Globus pallidus (tissue), 1 donor: ENCODE measurements at places on chromosomes 2 and 18.

DNA sequence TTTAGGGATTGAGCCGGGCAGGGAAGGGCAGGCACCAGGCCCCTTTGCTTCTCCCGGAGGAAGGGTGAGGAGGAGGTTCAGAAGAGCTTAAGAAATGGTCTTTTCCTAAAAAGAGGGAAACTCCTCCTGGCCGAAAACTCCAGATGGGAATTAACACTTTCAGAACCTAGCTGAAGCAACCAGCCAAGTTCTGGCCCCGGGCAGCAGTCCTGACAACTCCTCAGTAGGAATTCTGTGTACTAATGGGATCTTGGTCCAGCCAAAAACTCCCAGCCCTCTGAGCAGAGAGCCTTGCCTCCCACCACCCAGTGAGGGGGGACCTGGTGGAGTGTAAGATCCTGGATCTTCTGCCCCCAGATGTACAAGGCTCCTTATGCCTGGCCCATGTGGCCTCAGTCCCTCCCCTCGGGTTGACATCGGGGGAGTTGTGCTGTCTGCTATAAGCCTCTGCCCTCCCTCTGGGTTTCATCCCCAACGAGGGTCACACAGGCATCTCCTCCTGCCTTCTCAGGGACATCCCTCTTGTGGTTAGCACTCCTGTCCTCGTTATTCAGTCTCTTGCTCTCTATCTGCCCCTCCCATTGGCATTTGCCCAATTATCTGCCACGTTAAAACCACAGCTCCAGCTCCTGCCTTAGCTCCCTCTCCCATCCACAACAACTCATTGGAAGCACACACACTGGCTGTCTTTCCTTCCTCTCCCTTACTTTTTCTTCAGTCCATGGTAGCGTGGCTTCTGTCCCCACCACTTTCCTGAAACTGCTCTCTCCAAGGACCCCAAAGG is 184.6 kb downstream of the CYP26B1 start:
- no peak for DNase-seq

- DNase-seq = no peak
These were observed 34.4 kb downstream of the ITGA6 start for GRCh38 chr2:172461591-172462372.

DNA sequence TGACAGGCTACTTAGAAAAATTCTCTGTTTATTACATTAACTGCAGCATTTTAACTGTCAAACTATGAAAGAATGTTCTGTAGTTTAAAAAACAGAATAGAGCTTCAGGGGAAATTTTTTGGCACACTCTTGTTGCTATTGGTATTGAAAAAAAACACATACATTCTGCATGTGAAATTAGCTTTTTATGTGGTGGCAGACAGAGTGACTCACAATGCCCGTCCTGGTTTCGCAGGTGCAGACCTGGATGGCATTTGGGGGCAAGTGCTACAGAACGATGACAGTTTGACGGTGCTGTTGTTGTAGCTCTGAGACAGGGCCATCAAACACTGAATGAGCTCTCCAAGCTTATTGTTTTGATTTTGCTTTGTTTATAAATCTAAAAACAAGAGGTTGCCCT is 105.0 kb upstream of the MAP3K20 start:
- no peak for DNase-seq

- DNase-seq = no peak
These were observed 3.2 kb downstream of the UPP2 start for GRCh38 chr2:158104903-158105302.

GRCh38 chr2:101843048-101843447 is 145.5 kb downstream of the MAP4K4 start:
- DNase-seq = no peak

- DNase-seq = no peak
These were observed 773 bp downstream of the MBP start for GRCh38 chr18:77131652-77132368.

DNA sequence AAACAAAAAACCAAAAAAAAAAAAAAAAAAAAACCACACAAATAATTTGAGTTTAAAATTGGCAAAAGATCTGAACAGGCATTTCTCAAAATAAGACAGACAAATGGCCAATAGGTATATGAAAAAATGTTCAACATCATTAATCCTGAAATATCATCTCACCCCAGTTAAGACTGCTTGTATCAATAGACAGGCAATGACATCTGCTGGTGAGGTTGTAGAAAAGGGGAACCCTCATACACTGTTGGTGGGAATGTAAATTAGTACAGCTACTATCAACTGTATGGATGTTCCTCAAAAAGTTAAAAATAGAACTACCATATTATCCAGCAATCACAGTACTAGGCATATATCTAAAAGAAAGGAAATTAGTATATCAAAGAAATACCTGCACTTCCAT is 523.1 kb downstream of the XIRP2 start:
- no peak for DNase-seq

GRCh38 chr2:233354971-233355574 is 779 bp downstream of the DGKD start:
- DNase-seq = no peak

DNA sequence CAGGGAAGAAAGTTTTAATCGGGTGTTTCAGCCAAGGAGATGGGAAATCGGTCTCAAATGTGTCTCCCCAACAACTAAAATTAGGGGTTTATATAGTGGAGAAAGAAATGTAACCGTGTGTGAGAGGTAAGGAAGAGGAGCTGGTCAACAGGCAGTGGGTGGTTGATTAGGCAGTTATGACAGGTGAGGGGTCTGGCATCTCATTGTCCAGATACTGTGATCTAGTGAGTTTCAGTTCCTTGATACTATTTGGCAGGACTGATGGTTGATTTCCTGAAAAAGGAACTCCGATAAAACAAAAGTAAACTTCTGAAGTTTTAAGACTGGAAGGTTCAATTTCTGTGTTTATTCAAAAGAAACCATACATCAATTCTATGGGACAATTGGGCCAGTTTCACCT is 197.9 kb downstream of the LPIN1 start:
- DNase-seq = no peak

DNA sequence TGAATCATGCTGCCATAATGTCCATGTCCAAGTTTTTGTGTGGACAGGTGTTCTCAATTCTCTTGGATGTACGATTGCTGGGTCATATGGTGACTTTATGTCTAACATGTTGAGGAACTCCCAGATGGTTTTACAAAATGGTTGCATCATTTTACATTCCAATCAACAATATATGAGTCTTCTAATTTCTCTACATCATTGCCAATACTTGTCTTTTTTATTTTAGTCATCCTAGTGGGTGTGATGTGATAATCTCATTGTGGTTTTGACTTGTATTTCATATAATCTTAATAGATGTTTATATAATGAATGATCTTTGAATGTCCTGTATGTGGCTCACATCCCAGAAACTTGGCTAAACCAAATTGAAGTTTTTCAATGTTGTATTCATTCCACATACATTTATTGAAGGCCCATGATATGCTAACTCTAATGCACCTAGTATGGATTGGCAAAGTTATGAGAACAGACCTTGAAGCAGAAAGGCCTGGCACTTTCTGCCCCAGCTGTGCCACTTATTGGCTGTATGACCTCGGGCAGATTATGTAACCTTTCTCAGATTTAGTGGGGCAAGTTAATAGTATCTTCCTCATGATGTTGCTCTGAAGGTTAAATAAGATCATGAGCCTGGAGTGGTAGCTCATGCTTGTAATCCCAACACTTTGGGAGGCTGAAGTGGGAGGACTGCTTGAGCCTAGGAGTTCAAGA is 205.4 kb downstream of the RAB3GAP1 start:
- no peak for DNase-seq

DNA sequence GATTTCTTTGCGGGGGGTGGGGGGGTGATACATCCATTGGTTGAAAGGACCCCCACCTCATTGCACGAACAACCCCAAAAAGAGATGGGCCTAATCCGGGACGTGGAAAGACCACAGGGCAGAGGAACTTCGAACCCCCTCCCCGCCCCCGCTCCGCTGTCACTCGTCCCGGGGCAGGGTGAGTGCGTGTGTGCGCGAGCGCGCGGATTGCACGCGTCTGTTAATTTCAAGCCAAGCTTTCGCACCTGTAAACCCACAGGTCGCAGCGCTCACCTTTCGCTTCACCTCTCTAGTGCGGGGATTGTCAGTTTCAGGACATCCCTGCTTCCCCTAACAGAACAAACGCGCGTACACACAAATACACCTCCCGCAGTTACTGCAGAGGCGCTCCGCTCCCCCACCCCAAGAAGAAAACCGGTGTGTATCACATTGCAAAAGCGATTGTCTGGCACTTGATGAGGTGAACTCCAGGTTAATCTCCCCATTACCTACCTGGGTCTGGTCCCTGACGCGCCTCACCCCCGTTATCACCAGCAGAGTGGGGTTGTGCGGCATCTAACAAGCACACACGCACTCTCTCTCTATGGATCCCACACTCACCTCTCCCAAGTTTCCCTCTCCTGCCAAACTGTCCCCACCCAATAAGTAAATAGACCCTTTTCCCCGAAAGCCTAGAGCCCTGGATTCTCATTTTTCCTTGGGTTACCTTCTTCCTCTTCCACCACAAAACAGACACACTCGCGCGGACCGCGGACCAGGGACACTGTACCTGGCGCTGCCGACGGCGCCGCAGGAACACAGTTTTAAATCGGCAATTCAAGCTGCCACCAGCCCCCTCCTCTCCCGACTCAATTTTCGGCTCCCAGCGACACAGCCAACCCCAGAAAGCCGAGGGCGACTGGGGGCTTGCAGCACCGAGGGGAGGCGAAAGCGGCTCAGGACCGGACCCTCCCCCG is 1.0 kb downstream of the CYP26B1 start:
- no peak for DNase-seq

GRCh38 chr2:68692511-68692910 is 42.1 kb upstream of the ARHGAP25 start:
- DNase-seq = peak; percentile 9

DNA sequence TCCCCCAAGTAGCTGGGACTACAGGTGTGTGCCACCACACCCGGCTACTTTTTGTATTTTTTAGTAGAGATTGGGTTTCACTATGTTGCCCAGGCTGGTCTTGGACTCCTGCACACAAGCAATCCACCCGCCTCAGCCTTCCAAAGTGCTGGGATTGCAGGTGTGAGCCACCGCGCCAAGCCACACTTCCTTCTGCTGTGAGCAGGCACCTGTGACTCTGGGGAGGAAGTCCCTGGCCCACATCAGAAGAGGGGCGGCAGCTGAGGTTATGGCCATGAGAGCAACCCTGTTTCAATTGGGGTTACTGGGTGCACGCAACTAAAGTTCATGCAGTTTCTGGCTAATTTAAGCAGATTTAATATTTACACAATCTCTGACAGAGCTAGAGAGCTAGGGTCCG is 91.0 kb downstream of the PLB1 start:
- DNase-seq = no peak

- DNase-seq = no peak
These were observed 116.1 kb downstream of the NFATC1 start for GRCh38 chr18:79511671-79512301.

DNA sequence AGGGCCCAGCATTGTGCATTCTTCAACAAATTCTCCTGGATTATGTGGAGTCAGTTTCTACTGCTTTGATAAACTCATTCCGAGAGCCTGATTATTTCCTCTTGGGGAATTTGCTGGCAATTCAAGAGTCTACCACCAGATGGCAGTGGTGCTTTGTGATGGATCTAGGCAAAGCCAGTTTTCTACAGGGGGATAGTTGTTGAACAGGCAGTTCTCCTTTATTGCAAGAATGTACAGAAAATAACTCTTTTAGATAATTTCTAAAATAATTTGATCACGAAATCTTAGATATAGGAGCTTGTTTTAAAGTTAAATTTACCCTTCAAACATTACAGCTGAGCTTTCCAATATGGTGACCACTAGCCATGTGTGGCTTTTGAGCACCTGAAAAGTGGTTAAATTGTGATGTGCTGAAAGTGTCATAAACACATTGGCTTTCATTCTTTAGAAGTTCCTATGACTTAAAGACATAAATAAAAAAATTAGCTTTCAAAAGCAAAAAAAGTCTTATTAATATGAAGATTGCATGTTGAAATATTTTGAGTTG is 66.7 kb upstream of the HAAO start:
- DNase-seq = no peak

DNA sequence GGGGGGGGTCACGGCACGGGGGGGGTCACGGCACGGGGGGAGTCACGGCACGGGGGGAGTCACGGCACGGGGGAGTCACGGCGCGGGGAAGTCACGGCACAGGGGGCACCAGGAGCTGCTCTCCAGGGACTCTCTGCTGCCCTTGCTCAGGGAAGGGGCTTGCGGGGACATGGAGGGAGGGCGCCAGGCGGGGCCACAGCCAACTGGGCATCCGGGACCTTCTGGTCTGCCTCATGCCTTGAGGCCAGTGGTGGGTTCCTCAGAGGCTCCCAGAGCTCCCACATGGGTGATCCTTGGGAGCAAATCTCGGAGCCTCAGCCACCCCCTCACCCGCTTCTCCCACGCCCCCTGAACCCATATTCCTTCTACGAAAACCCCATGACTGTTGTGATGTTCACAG is 55.8 kb upstream of the TMEM18 start:
- no peak for DNase-seq

- no peak for DNase-seq
These were observed 25.0 kb downstream of the TTN start for GRCh38 chr2:178782236-178782635.

DNA sequence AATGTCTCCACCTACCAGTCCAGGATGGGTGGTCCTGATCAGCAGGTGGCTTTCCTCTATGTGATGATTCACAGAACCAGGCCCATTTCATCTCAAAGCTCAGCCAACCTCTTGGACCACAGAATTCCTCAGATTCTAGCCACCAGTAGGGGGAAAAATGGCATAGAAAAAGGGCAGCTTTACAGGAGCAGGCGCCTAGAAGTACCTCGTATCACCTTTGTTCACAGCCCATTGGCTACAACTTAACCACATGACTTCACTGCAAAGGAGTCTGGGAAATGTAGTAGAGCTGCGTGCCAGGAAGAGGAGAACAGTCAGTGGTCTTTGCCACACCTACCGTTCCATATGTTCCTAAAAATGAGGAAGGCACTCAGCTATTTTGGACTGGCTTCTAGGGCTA is 62.8 kb upstream of the DTNA start:
- no peak for DNase-seq

DNA sequence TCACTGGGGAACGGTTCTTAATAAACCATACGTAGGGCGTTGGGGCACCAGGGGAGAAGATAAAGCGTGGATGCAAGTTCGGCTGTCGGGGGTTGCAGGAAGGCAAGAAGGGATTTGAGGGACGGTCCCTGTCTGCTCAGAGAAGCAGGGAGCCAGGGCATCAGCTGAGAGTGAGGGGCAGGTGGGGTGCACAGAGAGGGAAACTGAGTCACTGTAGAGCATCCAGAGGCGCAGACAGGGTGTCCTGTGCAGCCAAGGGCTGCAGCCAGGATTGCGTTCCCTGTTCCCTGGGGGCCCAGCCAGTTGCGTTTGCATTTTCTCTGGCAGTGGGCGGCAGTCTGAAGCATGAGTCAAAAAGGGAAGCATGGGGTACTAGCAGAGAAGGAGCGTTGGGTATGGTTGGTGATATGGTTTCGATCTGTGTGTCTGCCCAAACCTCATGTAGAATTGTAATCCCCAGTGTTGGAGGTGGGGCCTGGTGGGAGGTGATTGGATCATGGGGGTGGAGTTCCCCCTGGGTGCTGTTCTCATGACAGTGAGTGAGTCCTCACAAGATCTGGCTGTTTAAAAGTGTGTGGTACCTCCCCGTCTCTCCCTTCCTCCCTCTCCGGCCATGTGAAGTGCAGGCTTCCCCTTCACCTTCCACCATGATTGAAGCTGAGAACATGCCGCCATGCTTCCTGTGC is 202.9 kb downstream of the NDUFA10 start:
- DNase-seq = no peak

GRCh38 chr2:231356466-231356844 is 39.1 kb upstream of the B3GNT7 start:
- no peak for DNase-seq
